Osteoblast (primary cell): ENCODE measurements at places on chromosomes 5 and 9. TPM values are rescaled to one million over a fixed set of nuclear protein-coding genes. Genes with fewer than 3 reads are reported as not detected.

DNA sequence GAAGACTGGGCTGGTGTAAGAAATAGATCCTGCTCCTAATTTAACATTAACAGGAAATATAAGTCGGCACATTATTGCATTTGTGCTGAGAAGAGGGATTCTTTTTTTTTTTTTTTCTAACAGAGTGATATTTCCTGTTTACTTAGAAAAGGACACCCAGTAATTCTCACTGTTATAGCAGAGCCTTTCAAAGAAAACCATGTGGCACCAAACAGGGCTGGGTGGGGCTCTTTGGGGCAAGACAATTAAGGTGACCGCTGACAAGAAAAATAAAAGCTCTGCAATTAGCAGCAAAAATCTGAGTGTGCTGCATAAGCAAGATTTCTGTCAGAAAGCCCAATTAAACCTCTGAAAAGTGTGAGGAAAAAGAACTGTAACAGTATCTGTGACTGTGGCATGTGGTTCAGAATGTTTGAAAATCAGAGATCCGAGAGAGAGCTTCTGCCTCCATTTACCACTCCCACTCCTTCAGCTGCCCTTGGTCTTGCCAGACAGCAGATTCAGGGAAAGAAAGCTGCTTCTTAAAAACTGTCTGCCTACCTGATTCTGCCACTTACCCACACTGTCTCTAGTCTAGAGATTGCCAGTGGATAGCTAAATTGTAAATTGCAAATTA, 77.1 kb upstream of the IQGAP2 start:
- H3K27me3 ChIP-seq = no peaks in the 10 kb centered on the region
- no peak for DNase-seq
- H3K36me3 ChIP-seq = no peaks in the 10 kb centered on the region

DNA sequence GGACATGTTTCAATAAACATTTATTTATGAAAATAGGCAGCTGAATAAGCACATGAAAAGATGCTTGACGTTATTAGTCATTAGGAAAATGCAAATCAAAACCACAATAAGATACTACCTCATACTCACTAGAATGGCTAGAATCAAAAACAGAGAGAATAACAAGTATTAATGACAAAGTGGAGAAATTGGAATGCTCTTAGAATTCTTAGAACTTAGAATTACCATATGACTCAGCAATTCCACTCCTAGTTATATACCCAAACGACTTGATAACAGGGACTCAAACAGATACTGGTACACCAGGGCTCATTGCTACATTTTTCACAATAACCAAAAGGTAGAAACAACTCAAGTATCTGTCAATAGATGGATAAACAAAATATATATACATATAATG, 15.1 kb upstream of the TRIM36 start:
- no peaks in the 10 kb centered on the region for H3K4me1 ChIP-seq
- no peak overlapping the region for H3K4me3 ChIP-seq
- DNase-seq = no peak

DNA sequence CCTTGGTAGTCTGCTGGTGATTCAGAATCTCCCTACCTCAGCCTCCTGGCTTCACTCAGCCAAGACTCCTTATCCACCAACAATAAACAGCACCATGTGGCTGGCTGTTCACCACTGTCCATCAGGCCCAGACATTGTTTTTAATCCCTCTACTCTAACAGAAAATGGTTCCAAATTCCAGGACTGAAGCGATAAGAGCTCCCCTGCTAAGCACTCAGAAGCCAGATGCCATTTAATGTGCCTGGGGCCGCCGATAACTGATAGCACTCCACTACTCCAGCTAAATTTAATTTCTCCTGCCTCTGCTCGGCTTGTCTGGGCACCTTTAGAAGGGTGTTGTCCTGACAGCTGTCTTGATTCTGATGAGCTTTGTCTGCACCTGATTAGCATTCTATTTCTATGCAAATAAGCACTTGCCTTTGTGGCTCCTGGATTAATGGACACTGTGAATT, 47.1 kb downstream of the ZNF622 start:
- no peak for DNase-seq
- no peaks in the 10 kb centered on the region for H3K4me1 ChIP-seq
- no peaks in the 10 kb centered on the region for H3K27me3 ChIP-seq

DNA sequence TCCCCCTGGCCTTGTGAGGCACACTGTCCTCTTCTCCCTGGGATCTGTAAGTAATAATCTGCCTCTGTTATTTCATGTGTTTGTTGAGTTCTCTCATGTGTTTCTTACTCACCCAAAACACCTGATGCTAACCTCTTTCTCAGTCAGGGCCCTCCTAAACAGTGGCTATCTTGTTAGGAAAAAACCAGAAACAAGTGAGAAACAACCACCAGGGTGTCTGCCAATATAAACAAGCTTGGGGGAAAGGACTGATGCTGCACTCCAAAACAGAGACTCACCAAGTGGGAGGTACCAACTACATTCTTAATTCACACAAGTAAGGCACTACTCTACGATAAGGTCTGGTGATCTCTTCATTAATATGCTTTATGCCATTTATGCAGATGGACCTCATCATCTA, 564.4 kb downstream of the SEMA5A start:
- no peaks in the 10 kb centered on the region for H3K27me3 ChIP-seq
- H3K36me3 ChIP-seq = no peaks in the 10 kb centered on the region
- H3K27ac ChIP-seq = no peak overlapping the region
- H3K4me1 ChIP-seq = peaks cover 6% of the 10 kb centered on the region

- H3K36me3 ChIP-seq = no peaks in the 10 kb centered on the region
- H3K4me3 ChIP-seq = no peak overlapping the region
- no peaks in the 10 kb centered on the region for H3K27me3 ChIP-seq
- DNase-seq = no peak
These were observed 800.8 kb upstream of the TYRP1 start for GRCh38 chr9:11892401-11892800.

- H3K4me3 ChIP-seq = no peak overlapping the region
- H3K27me3 ChIP-seq = no peaks in the 10 kb centered on the region
- peaks cover 14% of the 10 kb centered on the region for H3K4me1 ChIP-seq
- no peak for DNase-seq
These were observed 36.5 kb downstream of the NSUN2 start for GRCh38 chr5:6596388-6596787.

DNA sequence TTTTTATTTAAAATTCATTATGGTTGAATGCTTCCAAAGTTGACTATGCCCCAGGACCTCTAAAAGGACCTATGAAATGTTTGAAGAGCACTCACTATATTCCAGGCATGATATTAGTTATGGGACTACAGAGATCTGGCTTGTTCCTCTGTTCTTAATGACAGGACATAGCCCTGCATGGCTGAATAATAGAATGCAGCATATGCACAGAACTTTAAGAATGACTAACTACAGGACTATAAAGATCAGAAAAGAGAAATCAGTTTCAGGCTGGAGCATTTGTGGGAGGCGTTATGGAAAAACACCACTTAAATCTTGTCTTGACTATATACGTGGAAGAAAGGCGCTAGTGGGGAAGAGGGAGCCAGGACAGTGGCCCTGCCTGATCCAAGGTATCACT, 239.2 kb downstream of the DOCK8 start:
- H3K4me1 ChIP-seq = no peaks in the 10 kb centered on the region
- H3K27ac ChIP-seq = no peak overlapping the region
- DNase-seq = no peak
- H3K4me3 ChIP-seq = no peak overlapping the region

DNA sequence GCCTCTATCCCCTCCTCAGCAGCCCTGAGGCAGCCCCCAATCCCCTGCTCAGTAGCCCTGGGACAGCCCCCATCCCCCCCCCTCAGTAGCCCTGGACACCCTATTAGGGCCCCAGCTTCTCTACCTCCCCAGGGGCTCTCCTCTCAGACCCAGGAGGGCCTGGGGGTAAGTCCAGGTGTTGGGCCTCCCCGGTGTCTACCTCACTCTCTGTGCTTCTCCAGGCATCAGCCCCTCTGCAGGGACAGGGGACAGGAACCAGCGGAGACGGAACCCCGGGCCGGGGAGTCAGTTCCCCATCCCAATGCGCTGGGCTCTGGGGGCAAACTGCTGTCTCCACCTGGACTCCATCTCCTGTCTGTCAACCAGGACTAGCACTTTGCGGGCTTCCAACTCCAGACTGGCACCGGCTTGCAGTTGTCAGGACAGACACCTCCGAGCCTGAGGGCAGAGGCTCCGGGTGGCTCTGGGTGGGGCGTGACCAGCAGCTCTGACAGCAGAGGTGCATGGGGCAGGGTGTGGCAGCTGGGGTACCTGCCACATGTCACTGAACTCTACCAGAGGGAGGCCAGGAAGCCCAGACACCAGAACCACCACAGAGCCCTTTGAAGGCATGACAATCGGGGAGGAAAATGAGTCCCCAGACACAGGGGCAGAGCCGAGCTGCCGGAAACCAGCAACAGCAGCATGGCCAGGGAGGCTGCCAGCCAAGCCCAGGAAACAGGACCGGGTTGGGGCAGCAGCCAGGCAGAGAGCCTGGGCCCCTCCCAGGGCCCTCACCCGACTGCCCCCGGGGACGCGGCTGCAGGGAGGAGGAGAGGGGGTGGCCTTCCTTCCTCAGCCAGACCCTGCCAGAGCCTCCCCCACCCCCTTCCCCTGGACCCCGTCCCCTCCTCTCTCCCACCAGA, 17.7 kb upstream of the UBAC1 start:
- H3K4me3 ChIP-seq = no peak overlapping the region
- H3K27me3 ChIP-seq = peaks cover 5% of the 10 kb centered on the region
- peaks cover 2% of the 10 kb centered on the region for H3K4me1 ChIP-seq
- no peaks in the 10 kb centered on the region for H3K36me3 ChIP-seq
- H3K27ac ChIP-seq = no peak overlapping the region

GRCh38 chr9:111945216-111945615, 48.6 kb downstream of the UGCG start:
- no peaks in the 10 kb centered on the region for H3K27me3 ChIP-seq
- no peak overlapping the region for H3K4me3 ChIP-seq
- DNase-seq = peak; percentile 46
- peak overlapping the region; percentile 91 for H3K27ac ChIP-seq

DNA sequence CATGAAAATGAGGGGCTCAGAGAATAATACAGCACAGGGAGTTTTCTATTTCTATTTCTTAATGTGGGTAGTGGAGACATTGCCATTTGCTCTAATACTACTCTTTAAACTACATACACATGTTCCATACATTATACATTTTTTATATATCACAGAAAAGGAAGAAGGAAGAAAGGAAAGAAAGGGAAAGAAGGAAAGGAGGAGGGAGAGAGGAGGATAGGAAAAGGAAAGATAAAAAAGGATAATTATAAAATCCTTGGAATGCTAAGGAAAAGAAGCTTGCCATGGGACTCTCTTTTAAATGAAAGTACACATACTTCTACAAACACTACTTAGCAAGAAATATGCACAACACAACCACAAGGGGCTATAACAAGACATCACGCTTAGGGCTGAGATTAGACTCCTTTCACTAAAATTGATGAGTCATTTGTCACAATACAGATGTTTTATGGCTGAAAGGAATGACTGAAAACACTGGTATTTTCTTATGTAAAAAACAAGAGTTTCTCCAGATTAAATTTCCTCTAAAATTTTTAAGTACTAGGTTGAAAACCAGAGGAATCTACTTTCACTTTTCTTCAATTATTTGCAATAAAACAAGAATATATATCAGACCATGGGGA, 219.8 kb downstream of the ARL15 start:
- DNase-seq = peak; percentile 22
- H3K4me3 ChIP-seq = peak overlapping the region; percentile 8
- no peaks in the 10 kb centered on the region for H3K36me3 ChIP-seq
- H3K27me3 ChIP-seq = no peaks in the 10 kb centered on the region

GRCh38 chr5:177595026-177595585, 3.1 kb downstream of the TMED9 start:
- no peak overlapping the region for H3K27ac ChIP-seq
- no peak overlapping the region for H3K4me3 ChIP-seq
- DNase-seq = no peak
- peaks cover 10% of the 10 kb centered on the region for H3K27me3 ChIP-seq
- peaks cover 22% of the 10 kb centered on the region for H3K4me1 ChIP-seq
- H3K36me3 ChIP-seq = peaks cover 36% of the 10 kb centered on the region

DNA sequence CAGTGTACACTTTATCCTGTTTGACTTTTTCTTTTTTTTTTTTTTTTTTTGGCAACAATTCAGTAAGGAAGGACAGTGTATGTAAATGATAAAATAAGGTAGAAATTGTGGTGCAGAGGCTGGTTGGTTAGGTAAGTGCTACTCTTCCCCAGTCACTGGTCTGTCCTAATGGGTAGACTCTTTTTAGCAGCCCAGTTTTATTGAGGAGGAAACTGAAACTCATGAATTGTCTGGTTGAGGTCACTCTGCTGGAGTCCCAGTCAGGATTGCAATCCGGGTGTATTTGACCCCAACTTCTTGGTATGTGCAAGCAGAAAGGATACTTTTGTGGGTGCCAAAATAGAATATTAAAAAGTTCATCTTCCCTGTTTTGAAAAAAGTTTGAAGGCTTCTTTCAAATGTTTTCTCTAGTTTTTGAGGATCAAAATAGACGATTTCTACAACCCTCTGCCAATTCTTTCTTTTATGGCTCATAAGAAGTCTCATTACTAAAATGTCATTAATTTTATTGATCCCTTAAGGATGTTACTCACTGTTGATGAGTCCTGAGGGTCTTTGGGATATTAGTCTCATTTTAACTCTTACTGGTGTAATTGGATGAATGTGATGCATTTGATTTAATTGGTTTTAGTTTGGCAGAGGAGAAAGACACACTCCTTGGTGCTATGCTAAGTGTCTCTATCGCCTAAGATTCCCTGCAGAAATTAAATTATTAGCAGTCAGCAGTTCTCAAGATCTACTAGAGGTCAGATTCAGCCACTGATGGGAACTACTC, 171.9 kb downstream of the KDM4C start:
- H3K27ac ChIP-seq = no peak overlapping the region
- peaks cover 38% of the 10 kb centered on the region for H3K4me1 ChIP-seq
- no peak overlapping the region for H3K4me3 ChIP-seq
- no peaks in the 10 kb centered on the region for H3K36me3 ChIP-seq
- H3K27me3 ChIP-seq = no peaks in the 10 kb centered on the region

GRCh38 chr9:79858508-79858907, 286.7 kb downstream of the TLE4 start:
- no peaks in the 10 kb centered on the region for H3K4me1 ChIP-seq
- H3K27me3 ChIP-seq = no peaks in the 10 kb centered on the region
- H3K36me3 ChIP-seq = no peaks in the 10 kb centered on the region
- H3K27ac ChIP-seq = no peak overlapping the region
- peak overlapping the region; percentile 20 for H3K4me3 ChIP-seq
- DNase-seq = no peak

Gene UBLCP1
- total RNA-seq = 36.9 and 37.1 TPM in 2 replicates

Gene ADGRD2
- total RNA-seq = not detected in 2 replicates

Gene FAM240B
- not detected in 2 replicates for total RNA-seq

Gene CORO2A
- 0.29 and 0.72 TPM in 2 replicates for total RNA-seq

Gene ABO
- total RNA-seq = not detected in 2 replicates

Gene BARHL1
- not detected in 2 replicates for total RNA-seq

Gene SAXO1
- under 0.01 TPM in 2 replicates for total RNA-seq
